ENCODE measurements at places on chromosomes 2 and 18.

GRCh38 chr2:40367652-40368051 lies 84.2 kb downstream of the SLC8A1 start:
- DNase-seq: no peak

- DNase-seq: no peak
Measured at GRCh38 chr2:106158871-106159270, 35.2 kb downstream of the UXS1 start.

DNA sequence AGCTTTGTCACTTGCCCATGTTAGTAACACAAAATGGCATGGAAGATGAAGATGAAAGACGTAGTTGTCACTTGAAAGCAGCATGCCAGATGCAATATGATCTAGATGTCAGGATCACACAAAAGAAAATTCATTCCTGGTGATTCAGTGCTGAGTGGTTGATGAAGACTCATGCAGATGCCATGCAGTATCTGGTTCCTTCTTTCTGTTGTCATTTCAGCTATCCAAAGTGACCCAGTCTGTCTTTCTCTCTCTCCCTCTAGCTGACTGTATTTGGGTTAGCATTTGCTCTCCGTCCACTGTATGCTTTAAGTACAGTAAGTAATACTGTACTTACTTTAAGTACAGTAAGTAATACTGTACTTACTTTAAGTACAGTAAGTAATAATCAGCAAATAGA lies 50.4 kb downstream of the TTN start:
- DNase-seq: no peak

DNA sequence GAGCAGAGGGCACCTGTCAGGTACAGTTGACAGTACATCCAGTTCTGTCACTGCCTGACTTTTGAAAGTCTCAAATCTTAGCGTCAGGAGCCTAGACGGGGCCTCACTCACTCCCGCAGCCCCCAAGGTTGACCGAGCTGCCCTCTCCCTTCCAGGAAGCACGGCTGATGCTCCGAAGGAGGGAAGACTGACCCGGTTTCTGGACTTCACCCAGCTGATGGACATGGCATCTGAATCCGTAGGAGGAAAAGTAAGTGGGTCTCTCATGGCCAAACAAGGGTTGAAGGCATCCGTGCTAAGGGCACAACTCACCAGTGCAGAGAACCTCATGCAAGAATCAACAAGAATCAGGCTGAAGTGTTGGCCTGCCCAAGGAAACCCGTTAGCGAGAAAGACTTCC lies 12.9 kb downstream of the ALLC start:
- no peak for DNase-seq

DNA sequence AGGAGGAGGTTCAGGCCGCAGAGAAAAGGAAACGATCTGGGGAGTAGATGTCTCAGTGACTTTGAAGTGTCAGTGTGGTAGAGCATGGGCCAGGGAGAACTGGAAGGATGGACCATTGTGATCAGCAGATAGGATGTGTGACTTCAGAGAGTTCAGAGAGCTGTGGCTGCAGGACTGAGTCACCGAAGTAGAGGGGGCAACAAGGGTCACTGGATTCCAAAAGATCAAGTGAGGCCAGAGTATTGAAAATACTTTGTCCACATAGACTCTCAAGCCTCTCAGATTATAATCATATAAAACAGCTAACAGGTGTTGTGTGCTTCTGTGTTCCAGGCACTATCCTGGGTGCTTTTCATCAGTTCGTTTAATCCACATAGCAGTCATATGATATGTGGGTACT lies 99.4 kb downstream of the CRIM1 start:
- no peak for DNase-seq

DNA sequence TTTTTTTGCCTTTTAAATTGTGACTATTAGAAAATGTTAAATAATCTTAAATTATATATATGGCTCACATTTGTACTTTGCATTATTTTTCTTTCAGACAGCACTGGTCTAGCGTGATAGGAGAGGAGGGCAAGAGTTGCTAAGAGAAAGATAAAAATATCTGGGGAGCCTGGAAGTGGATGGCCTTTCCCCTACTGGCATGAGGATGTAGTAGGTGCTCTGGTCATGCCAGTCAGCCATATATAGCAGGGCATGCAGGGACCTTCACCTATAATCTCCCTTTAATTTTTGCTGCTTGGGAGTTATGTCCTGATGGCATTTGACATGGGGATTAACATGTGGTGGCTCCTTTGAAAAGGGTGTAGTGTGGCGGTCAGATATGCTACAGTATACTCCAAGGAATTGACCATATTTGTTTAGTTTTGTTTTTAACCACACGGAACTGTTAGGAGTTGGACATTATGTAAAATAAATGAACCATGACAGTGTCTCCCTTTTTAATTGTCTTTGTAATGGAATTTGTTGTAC lies 144.7 kb downstream of the BABAM2 start:
- no peak for DNase-seq

DNA sequence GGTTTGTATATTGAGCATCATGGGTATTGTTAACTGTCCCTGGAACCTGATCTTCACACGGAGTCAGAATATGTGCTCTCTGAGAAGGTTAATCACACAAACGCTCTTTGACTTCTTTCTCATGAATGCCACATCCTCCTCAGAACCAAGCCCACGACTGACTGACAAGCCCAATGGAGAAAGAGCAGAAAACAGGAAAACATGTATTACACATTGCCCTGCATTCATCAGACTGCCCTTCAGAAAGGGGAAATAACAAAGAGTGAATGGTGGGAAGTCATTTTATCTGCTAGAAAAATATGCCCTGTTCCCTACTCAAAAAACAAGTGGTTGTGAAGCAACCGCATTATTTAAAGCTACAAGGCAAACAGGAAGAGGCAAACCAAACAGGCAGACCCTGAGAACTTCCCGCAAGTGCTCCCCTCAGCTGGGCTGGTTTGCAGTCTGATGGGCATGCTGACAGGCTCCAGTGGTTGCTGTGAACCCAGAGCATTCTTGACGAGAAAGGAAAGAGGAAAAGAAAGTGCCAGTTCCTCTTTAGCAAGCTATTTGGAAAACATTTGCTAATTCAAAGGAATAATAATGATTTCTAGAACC lies 172.9 kb upstream of the SETBP1 start:
- no peak for DNase-seq

- DNase-seq: no peak
Measured at GRCh38 chr2:84515788-84516187, 510 bp upstream of the DNAH6 start.

DNA sequence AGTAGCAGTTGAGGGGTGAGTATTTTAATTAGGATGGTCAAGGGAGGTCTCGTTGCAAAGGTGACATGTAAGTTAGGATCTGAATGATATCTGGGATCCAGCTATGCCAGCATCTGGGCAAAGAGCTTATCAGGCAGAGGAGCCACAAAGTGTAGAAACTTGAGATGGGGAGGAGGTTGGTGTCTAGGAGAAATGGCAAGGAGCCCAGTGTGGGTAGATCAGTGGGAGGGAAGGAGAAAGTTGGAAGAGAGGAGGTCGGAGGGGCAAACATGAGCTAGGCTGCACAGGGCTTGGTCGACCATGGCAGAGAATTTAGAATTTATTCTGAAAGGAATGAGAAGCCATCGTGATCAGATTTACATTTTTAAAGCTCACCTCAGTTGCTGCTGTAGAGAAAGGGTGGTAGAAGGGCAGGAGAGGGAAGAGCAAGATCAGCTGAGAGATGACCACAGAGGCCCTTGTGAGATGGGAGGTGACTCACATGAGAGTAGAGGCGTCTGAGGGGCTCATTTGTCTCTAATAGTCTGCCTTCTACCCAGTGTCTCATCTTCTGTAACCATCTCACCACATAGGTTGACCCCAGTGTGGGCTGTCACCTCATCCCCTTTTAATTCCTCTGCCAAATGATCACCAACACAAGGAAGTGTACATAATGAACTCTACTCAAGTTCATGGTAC lies 170.0 kb downstream of the ETAA1 start:
- DNase-seq: no peak

- DNase-seq: no peak
Measured at GRCh38 chr18:47606526-47606925, 323.9 kb downstream of the SMAD2 start.

GRCh38 chr2:169828141-169828811 lies 1.0 kb downstream of the UBR3 start:
- DNase-seq: peak; percentile 14

- no peak for DNase-seq
Measured at GRCh38 chr2:172311921-172312345, 115.5 kb upstream of the ITGA6 start.

DNA sequence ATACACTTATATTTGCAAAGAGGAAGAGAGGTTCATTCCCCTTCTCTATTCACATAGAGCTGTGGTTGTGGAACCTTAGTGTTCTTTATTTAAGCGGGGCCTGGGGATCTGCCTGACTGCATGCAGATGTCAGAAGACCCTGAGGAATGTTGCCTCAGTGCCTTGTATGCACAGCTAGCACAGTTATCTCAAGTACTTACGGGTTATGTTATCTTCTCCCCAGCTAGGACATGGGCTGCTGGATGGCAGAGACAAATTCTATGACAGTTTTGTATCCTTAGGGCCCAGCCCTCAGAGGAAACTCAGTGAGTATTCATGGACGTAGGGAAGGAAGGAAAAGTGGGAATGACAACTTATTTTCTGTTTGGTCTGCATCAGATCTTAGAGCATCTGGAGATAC lies 37.7 kb upstream of the RTN4 start:
- no peak for DNase-seq

DNA sequence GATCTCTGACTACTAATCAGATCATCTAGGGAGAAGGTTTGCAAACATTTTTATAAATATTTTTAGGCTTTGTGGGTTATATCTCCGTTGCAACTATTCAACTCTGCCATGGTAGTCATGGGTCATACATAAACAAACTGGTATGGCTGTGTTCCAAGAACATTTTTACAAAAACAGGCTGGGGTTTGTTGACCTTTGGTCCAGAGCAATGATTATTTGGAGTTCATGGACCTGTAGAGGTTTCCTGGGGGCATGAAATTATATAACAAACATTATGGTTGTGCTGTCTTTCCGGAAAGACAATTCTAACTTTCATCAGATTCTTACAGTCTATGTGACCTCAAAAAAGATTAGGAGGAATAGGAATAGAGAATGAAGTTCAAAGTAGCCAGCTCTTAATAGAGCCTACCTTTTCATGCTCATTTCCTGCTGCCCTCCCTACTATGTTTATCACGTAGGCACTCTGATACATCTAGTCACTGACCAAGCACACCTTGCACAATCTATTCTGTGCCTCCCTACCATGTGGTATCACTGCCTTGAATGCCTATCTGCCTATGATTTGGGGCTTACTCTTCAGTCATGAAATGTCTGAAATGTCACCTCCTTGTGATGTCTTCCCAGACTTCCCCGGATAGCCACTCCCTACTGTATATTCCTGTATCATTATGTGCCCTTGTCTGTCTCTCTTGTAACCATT lies 102.4 kb upstream of the SCN1A start:
- DNase-seq: no peak

DNA sequence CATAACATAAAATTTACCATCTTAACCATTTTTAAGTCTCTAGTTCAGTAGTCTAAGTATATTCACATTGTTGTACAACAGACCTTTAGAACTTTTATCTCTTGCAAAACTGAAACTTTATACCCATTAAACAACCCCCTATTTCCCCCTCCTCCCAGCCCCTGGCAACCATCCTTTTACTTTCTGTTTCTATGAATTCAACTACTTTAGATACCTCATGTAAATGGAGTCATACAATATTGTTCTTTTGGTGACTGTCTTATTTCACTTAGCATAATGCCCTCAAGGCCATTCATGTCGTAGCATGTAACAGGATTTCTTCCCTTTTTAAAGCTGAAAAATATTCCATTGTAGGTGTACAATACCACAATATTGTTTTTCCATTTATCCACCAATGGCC lies 129.8 kb downstream of the PDE11A start:
- DNase-seq: no peak

DNA sequence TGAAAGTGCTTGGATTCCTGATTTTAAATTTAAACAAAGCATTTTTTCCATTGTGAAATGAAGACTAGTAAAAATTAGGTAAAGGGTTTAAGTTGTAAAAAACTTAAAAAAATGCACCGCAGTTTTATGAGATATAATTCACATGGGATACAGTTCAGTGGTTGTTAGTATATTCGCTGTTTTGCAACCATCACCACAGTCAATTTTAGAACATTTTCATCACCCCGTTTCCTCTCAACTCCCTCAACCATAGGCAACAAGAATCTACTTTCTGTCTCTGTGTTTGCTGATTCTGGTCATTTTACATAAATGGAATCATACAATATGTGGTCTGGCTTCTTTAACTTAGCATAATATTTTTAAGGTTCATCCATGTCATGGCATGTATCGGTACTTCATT lies 4.0 kb downstream of the DGKD start:
- no peak for DNase-seq

- no peak for DNase-seq
Measured at GRCh38 chr18:21703241-21703820, 1.2 kb downstream of the ABHD3 start.

DNA sequence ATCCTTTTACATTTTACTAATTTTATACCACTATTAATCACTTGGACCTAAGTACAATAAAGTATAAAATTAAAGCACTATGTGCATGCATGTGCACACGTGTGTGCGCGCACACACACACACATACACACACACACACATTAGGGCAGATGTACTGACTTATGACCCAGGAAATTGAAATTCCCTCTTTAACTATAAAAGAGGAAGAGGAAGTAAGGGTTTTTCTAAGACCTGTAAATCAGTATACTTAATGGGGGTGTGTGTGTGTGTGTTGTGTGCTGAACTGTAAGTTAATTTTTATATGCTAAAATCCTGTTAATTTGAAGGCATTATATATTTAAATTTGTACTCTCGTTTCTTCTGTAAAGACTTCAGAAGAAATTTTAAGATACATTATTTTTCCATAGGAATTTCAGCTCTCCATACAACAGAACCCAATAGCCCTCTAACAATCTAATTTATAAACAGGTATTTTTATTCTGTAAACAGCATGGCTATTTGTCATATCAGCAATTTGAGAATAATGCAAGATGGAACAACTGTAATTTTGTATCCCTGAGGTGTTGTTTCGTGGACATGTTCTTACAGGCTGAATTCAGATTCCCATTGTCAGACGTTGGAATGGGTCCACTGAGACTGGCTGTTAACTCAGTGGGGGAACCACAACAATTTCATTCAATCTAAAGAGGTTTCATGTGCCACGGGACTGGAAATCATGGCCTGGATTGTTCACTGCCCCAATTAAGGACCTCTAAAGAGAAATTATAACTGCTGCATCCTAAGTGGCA lies 90.9 kb downstream of the PLA2R1 start:
- DNase-seq: no peak
